Daoy (cell line): ENCODE measurements at places on chromosomes 13 and 19. TPM values are rescaled to one million over a fixed set of nuclear protein-coding genes. Genes with fewer than 3 reads are reported as not detected.

- DNase-seq, result peak; percentile 32
These were observed 14.5 kb downstream of the NLRP12 start for GRCh38 chr19:53809518-53810186.

DNA sequence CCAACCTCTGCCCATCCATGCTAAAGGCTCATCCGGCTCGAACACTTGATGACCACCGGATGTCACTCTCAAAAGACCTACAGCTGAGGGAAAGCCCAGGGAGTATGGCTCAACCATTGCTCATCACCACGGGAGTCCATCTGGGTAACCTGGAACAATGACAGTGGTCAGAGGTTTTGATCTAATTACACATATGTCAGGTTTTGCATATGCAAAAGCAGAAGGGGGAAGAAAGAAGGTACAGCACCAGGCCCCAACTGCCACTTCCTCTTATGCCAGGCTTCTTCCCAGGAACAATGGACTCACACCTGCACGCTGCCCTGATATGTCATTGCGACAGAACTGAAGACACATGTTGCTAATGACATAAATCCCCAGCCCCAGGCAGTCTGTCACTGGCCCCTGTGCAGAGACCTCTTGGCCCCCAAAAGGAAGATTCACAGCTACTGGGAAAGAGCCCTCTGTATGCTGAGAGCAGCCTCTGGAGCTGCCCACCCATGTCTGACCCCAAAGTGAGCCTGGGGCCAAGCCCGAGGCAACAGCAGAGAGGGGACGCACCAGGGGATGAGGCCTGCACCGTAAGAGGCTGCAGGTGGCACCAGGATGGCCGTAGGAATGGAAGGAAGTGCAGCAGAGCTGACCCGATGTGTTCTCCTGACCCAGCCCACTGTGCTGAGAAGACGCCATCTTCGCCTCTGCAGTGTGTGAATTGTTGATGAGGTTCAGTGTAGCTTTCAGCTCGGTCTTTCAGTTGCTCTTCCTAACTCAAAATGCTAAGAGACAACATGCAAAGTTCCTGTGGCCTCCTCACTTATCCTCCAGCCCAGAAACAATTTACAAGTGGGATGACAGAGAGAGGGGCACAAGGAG lies 26.3 kb downstream of the EPS15L1 start:
- peak; percentile 78 for DNase-seq

DNA sequence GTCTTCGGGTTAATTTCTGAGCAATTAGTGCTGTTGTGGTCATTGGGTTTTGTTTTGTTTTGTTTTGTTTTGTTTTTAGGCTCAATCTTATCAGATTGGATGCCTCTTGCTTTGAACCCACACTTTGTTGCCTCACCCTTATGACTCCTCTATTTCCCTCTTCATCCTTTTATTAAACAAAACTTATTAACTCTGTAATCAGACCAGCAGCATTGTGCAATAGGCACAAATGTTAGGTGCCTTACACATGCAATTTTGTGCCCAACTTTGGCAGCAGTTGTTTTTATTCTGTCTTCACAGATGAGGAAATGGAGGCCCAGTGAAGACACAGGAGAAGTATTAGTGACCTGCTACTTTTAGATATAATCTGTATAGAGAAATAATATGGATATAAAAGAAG lies 377.7 kb downstream of the KCNRG start:
- no peak for DNase-seq

DNA sequence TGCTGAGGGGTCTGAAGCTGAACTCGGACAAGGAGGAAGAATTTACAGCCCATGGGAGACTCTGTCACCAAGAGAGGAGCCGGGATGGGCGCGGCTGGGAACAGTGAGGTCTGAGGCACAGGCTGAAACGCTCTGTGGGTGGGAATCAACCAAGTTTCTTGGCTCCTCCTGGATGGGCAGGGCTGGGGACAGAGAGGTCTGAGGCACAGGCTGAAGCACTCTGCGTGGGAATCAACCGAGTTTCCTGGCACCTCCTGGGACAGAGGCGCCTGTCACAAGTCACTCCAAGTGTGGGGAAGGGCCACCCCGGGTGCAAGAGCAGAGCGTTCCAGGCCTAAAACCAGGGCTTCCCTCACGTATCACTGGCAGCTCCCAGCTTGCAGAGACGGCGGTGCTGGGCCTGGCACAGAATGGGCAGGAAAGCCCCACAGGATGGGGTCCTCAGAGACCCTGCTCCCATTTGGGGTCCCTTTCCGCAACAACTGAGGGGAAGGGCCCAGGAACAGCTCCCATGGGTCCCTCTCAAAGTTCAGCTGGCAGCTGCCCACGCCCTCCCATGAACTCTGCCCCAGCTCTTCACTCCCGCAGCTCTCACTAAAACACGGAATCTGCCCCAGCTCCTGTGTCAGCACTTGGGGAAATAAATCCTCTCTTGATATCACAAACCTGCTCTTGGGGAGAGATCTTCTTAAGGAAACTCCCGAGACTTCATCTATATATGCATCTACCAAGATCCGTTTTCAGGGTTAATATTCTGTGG lies 18.5 kb downstream of the AP3D1 start:
- DNase-seq, result no peak

- no peak for DNase-seq
These were observed 35.1 kb downstream of the ELF1 start for GRCh38 chr13:40983725-40984667.

Gene DACT3
- 0.30 and 0.91 TPM in 2 replicates for total RNA-seq

DNA sequence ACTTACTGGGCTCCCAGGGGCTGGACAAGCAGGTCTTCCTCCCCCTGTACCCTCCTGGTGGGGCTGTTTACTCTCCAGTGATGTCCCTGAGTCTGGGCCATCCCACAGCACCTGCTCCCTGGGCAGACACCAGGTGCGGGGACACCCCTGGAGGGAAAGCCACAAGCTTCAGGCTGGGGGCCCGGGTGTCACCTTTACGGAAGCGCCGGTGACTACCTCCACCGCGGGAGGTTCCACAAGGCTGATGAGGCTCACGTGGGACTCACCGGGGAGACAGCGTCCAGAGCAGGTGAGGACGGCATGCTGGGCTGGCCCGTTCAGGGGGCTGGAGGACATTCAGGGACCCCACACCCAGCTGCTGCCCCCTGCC lies 24.9 kb downstream of the NFILZ start:
- DNase-seq, result no peak

GRCh38 chr19:36796714-36796992 lies 24.0 kb upstream of the ZNF850 start:
- no peak for DNase-seq

- no peak for DNase-seq
These were observed 7.0 kb upstream of the CDC42EP5 start for GRCh38 chr19:54480051-54480450.

Gene JOSD2
- 17.6 and 26.2 TPM in 2 replicates for total RNA-seq

DNA sequence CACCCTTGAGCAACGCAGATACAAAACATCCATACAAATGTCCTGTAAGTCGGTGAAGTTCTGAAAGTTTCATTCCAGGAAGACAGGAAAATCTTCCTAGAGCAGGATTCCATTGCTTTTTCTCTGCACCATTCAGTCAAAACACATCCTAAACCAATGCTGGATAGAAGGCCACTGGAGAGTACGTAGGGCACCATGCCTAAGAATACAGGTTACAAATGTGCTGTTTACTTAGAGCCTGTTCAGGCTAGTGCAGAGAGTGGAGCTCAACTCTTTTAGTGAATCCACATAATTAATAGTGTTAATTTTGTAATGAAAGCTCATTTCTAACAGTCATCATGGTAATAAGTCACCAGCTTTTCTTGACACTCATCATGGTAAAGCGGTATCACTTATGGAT lies 187.6 kb downstream of the NHLRC3 start:
- no peak for DNase-seq

Gene B3GNT8
- 0.06 TPM in 1 of 2 replicates, not detected in the other for total RNA-seq

DNA sequence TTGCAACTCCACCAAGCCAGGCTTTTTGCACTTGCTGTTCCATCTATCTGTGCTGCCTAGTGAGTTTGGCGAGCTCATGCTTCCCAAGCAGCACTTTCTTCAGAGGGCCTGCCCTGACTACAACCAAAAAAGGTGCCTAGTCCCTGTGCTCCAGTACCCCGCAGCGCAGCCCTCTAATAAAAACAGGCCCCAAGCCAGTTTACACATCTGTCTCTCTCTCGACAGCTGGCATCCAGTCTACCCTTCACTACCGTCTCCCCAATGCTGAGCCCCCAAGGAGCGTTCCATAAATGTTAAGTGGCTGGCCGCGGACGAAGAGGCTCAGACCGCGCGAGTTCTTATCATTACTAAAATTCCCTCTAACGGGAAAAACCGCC lies 512 bp downstream of the MED4 start:
- no peak for DNase-seq

Gene CFD
- total RNA-seq, result 5.7 and 18.2 TPM in 2 replicates

Gene SIGLEC5
- 0.74 TPM in 1 of 2 replicates, not detected in the other for total RNA-seq

DNA sequence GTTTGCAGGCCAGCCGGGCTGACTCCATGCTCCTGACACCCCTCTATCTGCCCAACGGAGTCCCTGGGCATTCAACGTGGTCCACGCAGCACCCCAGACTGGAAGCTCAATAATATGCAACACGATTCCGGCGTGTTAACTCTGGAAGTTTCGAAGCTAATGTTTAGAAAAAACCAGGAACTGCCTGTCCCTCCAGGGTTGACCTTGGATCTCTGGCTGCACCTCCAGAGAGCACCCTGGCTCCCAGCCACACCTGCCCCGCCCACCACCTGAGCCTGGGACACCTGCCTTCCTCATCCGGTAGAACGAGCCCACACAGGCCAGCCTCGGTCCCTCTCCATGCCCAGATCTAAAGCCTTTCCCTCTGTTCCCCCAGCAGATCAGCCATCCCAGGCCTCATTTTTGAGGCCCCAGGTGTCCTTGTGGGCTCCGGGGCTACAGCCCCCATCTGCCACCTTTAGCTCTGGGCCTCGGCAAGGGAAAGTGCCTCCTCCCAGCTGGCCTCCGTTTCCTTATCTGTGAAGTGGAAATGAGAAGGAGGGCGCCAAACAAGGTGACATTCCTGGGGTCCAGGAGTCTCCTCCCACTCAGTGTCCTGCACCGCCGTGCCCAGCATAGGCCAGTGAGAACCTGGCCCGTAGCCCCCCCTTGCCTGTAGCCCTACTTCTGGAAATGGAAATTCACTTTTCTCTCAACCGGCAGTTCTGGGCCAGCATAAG lies 38.7 kb downstream of the KLF2 start:
- DNase-seq, result no peak

Gene URAD
- not detected in 2 replicates for total RNA-seq

DNA sequence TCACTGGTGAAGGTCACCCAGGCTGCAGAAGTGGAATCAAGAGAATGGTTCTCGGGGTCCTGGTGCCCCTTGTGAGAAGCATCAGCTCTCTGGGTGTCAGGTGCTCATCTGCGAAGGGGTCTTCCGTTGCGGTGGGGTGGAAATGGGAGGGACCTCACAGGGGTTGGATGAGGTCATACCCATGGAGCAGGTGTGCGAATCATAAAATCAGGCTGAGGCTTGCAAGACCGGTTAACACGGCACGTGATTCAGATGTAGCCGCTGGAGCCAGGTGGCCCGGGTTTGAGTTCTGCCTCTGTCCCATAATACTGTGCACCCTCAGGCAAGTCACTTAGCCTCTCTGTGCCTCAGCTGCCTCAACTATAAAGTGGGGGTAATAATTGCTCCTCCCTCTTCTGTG lies 3.9 kb upstream of the KLK15 start:
- no peak for DNase-seq

- no peak for DNase-seq
These were observed at the start of gene CD209 for GRCh38 chr19:7746903-7747884. CD209 (minus strand) TSS chr19:7747534; CDS start chr19:7747511, 23 bp downstream.

DNA sequence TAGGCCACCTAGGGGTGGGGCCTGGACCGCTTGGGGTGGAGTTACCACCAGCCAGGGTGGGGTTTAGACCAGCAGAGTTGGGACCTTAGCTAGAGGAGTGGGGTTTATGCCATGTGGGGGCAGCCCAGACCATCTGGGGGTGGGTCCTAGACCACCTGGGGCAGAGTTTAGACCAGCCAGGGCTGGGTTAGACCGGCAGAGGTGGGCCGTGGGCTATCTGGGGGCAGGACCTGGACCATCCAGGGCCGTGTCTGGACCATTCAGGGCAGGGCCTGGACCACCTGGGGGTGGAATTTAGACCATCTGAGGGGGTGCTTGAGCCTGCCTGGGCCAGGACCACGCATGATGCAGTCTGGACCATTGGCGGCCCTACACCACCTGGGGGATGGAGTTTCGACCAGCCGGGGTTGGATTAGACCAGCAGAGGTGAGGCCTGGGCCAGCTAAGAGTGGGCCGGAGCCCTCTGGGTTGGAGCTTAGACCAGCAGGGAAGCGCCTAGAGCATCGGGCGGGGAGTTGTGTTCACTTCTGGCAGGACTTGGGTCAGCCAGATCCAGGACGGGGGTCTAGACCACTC lies 10.0 kb upstream of the CACNG6 start:
- DNase-seq, result no peak

DNA sequence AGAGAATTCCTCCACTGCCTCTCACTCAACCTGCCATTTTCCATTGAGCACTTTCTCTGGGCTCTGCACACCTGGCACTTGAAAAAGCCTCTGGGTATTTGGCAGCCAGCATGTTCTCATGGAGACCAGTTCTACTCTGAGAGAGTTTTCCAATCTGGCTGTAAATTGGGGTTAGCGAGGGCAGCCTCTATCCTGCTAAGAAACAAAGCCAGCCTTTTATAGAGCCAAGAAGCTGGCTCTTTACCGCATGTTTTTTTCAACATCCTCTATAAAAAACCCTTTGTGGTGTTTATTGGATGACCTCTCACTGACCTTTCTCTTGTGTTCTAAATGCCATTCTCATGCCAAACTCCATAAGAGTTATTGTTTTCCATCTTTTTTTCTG lies 52.6 kb upstream of the RCBTB2 start:
- DNase-seq, result peak; percentile 20

Gene FCGBP
- 0.92 and 1.5 TPM in 2 replicates for total RNA-seq

DNA sequence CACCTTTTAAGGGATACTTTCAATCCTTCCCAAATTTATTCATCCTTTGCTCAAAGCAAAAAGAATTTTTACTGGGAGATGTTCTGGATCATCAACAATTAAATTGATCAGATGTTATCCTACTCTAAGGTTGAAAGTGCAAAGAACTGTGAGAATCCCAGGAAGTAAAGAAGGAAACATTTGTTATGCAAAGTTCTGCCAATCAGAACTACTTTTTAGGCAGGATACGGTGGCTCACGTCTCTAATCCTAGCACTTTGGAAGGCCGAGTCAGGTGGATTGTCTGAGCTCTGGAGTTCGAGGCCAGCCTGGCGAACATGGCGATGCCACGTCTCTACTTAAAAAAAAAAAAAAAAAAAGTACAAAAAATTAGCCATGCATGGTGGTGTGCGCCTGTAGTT lies 882.3 kb downstream of the DIAPH3 start:
- DNase-seq, result no peak

Gene NCAN
- 0.06 TPM in 1 of 2 replicates, not detected in the other for total RNA-seq

DNA sequence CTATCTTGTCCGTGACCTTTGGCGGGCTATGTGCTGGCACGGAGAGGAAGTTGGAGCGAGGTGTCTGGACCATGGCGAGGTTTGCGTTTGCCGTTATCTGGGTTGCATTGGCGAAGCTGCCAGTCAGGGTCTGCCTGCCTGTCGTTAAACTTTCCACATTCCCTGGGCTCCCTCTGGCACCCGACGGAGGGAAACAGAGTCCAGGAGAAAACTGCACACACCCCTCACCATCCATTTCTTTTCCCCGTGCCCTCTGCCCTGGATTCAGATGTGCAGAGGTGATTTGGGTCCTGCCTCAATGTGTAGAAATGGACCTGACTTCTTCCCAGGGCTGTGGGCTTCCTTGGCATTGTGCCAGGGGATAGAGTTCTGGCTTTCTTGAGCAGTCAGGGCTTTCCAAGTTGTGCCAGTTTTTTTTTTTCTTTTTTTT lies 142.4 kb downstream of the URI1 start:
- no peak for DNase-seq

Gene TUBB4A
- 0.17 and 0.65 TPM in 2 replicates for total RNA-seq
